ENCODE measurements at places on chromosomes 16 and 17. TPM values are rescaled to one million over a fixed set of nuclear protein-coding genes. Genes with fewer than 3 reads are reported as not detected.

DNA sequence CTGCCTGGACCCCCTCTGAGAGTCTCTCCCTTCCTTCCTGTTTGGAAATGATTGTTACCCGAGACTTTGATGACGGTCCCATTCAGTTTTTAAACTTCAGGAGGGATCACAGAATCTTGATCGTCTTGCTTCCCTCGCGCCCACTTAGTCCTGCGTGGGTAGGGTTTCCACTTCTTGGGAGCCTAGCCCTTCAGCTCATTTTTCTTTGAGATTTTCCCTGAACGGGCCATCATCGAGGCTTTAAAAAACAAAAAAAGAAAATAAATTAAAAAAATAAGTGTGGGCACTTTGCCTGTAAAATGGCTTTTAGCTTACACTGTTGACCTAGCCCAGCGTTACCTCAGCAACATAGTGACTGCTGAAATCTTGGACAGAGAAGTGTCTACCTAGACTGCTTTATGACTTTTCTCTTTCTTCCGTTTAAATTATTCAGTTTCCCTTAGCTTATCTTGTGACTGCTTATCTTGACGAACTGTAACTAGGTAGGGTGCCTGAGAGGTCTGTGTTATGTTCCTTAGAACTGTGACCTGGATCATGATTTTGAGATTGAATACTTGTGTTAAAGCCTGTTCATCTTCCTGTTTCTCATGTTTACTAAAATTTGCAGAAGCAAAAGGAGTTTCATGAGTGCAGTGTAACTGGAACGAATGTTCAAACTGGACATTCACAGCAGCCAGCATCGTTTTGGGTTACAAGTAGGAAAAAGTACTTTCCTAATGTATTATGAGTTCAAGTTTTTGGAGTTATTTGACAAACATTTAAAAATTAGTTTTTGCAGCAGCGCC lies 874 bp downstream of the WWP2 start:
- DNase-seq: peak; percentile 61

SPNS3 gene
- total RNA-seq: 0.05 TPM

GRCh38 chr17:28494445-28495188 lies 11.5 kb upstream of the FOXN1 start:
- DNase-seq: peak; percentile 60

DNA sequence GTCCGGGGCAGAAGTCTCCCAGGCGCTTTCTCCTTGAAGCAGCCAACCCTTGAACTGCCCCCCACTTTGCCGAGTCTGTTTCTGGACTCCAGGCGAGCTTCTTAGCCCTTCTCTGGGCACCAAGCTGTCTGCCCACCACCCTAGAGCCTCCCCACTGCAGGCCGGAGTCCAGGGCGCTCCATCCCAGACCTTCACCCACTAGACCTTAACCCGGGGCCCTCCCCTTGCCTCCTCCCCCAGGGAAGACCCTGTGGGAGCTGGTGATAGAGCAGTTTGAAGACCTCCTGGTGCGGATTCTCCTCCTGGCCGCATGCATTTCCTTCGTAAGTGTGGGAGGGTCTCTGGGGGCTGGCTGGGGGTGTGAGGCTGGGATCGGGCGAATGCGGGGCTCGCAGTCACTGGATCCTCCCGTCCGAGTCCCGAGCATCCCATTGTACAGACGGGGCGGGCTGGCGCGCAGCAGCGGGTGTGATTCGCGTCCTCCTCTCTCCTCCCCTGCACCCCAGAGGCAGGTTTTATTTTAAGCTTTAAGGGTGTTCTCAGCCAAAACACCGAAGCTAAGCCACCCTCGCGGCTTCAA lies 1.1 kb downstream of the ATP2A1 start:
- DNase-seq: no peak

- DNase-seq: no peak
Measured at GRCh38 chr16:72384651-72385050, 212.7 kb upstream of the PMFBP1 start.

- DNase-seq: no peak
Measured at GRCh38 chr16:66677836-66678235, 18.7 kb downstream of the CMTM4 start.

- DNase-seq: no peak
Measured at GRCh38 chr17:77508047-77508715, 367.4 kb downstream of the SEC14L1 start.

ALOX15B gene
- total RNA-seq: not detected

DNA sequence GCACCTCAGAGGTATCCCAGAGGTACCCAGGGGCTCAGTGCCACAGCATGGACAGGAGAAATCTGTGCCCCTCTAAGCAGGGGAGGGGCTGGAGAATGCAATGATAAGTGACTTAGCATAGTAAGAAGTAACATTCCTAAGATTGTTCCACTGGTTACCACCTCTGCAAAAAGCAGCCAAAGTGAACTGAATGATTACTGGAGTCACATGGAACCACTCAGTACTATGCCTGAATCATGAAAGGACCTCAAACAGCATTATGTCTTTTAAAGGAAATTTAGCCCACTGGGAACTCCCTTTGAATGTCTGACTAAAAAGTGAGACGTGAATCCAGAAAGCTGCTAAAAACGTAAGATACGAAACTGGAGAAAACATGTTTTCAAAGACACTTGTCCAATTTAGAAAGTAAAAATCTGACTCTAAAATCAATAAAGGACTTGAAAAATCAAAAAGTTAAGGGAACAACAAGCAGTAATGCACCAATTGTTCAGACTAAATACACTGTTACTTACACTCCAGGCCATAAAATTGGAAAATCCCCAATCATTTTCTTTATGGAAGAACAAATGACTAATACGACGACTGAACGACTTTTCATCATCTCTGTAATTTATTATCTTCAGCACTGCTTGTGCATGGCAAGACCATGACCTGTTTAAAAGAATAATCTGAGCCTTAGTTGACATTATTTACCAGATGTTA lies 38.6 kb downstream of the LITAFD start:
- no peak for DNase-seq

- DNase-seq: peak; percentile 67
Measured at GRCh38 chr16:73196670-73197069, 148.7 kb upstream of the ZFHX3 start.

DNA sequence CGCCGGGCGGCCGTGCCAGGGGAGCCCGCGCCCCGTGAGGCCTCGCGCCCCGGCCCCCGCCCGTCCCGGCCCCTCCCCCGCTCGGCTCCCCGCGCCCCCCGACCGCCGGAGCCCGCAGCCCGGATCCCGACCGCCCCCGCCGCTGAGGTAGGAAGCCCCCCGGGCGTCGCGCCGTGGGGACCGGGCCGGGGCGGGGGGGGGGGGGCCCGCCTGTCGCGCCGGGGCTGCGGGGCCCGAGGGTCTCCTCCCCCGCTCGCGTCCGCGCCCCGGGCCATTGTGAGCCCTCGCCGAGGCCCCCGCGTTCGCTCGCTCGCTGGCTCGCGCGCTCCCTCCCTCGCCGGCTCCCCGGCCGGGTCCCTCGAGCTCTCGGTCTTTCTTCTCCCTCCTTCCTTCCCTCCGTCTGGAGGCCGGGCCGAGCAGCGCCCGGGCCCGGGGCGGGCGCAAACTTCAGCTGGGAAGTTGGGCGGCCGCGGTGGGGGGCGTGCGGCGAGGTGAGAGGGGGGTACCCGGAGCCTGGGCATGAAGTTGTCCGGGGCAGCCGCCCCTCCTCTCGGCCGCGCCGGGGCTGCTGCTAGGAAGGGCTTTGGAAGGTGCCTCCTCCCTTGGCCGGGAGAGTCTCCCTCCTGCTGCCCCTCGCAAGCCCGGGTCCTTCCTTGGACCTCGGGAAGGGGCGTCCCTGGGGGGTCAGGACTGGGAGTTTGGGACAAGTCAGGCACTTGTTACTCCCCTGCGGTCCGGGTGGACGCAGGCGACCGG lies 419 bp downstream of the GLIS2 start:
- DNase-seq: peak; percentile 47

- DNase-seq: no peak
Measured at GRCh38 chr17:7654832-7655540, 4.3 kb downstream of the ATP1B2 start.

HOXB7 gene
- 23.3 TPM for total RNA-seq

KRT20 gene
- total RNA-seq: 0.17 TPM
